ENCODE measurements at places on chromosomes 1 and 21.

DNA sequence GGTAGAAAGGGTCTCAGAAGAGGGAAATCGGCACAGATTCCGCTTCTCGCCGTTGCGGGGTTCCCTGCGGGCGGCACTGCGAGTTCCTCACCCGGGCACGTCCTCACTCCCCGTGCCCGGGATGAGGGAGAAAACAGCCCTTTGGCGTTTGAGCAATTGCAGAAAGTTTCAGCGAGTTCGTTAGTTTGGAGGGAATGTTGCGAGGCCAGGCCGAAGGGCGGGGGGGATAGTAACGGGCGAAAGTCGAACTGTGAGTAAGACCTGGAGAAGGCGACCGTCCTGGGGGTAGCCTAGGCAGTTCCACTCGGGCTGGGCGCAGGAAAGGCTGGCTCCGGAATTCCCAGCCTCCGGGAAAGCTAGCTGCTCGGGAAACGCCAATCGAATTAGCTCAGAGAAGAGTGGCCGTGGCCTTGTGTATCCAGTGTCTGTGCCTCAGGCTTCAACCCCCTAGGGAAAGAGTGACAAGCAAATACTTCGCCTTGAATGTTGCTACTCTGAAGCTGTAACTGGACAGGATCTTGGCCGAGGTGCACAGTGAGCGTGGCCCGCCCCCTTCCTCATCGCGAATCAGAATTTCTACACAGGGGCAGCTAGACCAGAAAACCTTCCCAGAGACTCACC is 787 bp downstream of the PTGFR start:
- DNase-seq: no peak

GRCh38 chr1:75861831-75862230 is 65.1 kb downstream of the MSH4 start:
- no peak for DNase-seq

DNA sequence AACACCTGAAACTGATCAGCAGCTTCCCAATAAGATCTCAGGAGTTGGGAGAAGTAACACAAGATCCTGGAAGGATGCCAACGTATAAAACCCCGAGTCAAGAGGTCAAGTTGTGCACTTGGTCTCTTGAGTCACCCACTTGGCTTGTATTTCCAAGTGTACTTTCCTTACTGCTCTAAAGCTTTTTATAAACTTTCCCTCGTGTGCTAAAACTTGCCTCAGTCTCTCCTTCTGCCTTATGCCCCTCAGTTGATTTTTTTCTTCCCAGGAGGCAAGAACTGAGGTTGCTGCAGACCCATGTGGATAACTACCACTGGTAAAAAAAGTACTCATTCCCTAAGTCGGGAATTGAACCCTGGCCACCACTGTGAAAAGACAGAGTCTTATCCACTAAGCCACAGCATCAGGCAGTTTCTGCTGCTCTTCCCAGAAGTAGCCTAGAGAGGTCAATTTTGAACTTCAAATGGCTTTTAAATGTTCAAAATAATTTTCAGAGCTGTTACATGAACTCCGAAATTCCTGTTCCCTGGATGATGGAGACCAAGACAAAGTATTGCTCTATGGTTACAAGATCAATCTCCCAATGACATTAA is 28.9 kb downstream of the ITLN2 start:
- DNase-seq: no peak

- no peak for DNase-seq
These were observed 640.7 kb upstream of the PTBP2 start for GRCh38 chr1:96080925-96081324.

DNA sequence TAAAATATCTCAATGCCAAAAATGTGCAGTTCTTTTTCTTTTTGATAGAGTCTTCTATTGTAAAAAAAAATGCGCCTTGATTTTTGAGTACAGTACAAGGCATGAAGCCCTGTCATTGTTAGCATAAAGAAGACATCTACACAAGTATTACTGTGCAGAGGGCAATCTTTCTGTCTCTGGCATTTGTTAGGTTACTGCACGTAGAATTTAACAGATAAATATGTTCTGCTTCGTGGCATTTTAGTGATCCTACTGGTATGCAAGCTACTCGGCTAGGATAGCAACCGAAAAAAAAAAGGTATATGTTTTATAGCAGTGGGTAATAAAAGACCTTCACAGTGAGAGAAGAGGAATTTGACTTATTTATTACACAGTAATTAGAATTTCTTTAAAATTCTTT is 492.9 kb upstream of the ADGRL2 start:
- DNase-seq: no peak

- no peak for DNase-seq
These were observed 80.0 kb downstream of the PIK3CD start for GRCh38 chr1:9731561-9731960.

- DNase-seq: no peak
These were observed 57.2 kb downstream of the CDC7 start for GRCh38 chr1:91557826-91558225.

GRCh38 chr1:50415235-50416149 is 7.8 kb downstream of the DMRTA2 start:
- DNase-seq: no peak

DNA sequence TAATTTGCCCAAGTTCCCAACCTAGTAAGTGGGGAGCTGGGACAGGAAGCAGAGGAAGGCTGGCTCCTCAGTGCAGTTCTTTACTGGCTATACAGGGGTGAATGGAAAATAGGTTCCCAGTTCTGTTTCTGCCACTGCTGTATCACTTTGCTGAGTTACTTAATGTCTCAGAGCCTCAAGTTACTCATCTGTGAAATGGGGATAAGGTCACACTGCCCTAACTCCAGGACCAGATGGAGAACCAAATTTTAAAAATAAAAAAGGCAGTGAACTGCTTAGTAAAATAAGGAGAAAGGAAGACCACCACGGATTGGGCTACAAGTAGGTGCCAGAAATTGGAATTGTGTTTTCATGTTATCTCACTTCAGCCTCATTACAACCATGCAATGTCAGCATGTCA is 147.8 kb downstream of the OMA1 start:
- DNase-seq: no peak

- no peak for DNase-seq
These were observed 28.2 kb downstream of the ATP8B2 start for GRCh38 chr1:154353460-154353904.

GRCh38 chr21:23162198-23162946 is 2164.2 kb downstream of the NCAM2 start:
- no peak for DNase-seq

- DNase-seq: no peak
These were observed 650.0 kb upstream of the RGS18 start for GRCh38 chr1:191508239-191508638.

DNA sequence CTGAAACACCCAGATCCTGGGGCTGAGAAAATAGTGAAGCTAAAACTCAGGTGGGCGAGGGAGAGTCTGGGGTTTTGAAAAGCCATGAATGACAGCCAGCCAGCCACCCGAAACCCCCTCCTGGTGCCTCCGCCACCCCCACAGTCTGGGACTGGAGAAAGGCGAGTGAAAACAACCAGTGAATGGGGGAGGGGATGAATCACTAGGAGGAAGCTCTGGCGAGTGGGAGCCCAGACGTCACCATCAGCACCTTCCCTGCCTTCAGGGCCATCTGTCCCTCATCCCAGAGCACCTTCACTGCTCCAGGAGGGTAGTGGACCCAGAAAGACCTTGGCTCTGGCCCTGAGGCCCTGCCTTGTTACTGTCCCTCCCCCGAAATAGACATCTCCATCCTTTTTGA is 9.2 kb downstream of the RORC start:
- no peak for DNase-seq

- no peak for DNase-seq
These were observed 41.0 kb upstream of the APOBEC4 start for GRCh38 chr1:183694066-183694465.

GRCh38 chr1:212491454-212491853 is 58.7 kb downstream of the NENF start:
- DNase-seq: no peak

DNA sequence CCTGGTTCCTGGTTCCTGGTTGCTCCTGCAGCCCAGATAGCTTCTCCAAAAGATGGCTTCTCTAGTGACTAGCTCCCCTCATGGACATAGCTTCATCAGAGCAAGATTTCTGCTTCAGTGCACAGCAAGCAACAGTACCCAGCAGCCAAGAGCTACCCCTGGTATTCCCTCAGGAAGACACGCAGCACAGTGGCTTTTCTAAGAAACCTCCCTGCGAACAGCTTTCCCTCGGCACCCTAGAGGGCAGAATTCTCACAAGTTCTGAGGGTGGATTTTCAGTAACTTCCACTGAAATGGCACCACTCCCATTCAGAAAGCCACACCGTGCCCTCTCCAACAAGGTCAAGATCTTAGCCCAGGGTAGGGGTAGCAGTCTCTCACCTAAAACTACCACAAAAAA is 128.2 kb downstream of the EIF4G3 start:
- DNase-seq: no peak

- DNase-seq: peak; percentile 34
These were observed 36.7 kb upstream of the FAM163A start for GRCh38 chr1:179706339-179706941.

DNA sequence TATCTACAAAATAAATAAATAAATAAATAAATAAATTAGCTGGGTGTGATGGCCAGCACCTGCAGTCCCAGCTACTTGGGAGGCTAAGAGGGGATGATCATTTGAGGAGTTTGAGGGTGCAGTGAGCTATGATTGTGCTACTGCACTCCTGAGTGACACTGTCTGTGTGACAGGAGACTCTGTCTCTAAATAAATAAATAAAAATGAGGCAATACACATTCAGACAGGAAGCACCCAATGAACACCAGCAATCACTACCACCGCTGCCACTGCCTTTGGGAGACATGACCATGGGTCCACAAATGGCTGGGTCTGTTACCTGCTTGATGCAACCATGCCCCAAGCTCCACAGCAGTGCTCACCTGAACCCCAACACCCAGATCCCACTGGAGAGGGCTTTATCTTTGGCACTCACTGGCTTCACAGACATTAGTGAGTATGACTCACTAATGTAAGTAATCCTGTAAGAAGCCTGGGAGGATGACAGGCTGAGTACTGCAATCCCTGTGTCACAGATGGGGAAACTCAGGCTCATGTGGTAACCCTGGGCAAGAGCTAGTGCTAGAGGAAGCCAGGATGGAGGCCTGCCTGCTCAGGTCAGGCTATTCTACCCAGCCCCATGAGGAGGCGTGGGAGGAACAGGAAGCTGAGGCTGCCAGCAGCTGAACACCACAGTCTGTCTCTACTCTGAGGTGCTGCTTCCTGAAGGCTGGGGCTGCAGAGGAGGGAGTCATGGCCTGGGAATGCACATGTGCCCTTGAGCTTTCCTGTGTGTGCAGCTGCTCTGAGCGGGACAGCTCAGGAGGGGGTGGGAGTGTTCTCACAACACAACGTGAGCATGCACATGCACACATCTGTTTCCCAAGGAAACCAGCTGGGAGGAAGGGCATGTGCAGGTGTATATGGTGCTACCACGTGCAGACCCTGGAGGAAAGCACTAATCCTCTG is 43.0 kb downstream of the SLC9A1 start:
- DNase-seq: peak; percentile 39

DNA sequence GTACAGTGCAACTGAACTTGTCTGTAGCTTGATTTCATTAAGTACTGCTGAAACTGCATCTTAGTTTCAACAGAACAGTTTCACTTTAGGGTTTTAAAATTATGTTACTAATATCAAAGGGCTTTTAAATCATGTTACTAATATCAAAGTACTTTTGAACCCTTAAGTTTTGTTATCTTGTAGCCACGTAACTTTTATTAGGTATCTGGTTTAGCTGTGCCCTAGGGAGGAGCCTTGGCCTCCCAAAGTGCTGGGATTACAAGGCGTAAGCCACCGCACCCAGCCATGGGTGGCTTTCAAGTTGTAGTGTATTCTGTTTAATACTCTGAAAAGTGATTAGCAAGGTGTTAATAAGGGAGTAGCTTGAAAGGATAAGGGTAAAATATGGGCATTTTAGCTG is 2.0 kb downstream of the KDM4A start:
- no peak for DNase-seq

- no peak for DNase-seq
These were observed 19.1 kb upstream of the NCF2 start for GRCh38 chr1:183609313-183609712.

GRCh38 chr1:228101994-228102790 is 933 bp downstream of the C1orf35 start:
- no peak for DNase-seq

- no peak for DNase-seq
These were observed 15.1 kb upstream of the CRB1 start for GRCh38 chr1:197252973-197253372.

DNA sequence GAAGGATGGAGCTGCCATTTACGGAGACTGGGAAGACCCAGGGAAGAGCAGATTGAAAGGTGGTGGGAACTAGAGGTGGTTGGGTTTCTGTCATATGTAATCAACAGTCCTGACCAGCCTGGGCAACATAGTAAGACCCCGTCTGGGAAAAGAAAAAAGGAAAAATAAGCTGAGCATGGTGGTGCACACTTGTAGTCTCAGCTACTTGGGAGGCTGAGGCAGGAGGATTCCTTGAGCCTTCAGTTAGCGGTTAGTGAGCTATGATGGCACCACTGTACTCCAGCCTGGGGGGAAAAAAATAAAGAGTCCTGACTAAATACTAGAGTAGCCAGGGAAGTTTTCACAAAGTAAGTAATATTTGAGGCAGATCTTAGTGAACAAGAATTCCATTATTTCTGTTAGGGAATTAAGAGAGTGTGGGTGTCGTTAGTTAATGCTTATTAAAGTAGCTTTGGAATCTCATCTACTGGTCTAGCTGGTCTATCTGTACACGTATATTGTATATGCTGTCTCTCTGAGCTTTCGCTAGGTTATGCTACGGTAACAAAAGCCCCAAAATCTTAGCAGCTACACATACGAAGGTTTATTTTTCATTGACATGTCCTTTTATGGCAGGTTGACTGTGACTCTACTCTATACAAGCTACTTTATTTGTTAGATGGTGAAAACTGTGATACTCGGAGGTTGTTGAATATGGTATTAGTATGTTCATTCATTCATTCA is 4.4 kb downstream of the NBPF1 start:
- no peak for DNase-seq

DNA sequence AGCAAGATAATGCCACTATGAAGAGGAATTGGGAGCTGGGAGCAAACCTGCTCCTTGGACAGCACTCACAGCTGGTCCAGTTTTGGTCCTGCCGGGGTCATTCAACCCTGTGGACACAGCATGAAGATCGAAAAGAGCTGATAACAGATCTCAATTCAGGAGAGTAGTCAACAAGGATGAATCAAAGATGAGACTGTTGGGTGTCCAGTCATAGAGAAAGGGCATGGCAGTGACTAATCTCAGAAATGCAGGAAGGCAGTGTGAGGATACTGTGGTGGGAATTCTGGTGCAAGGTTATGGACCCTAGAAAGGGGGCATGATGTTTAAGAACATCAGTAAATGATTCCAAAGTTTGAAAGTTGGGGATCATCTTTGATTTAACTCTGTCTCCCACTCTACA is 261.4 kb upstream of the ZP4 start:
- DNase-seq: no peak

All from activated CD4-positive, alpha-beta T cell treated with anti-CD3 and anti-CD28 coated beads for 1 hour (primary cell).